ENCODE measurements at places on chromosomes 7 and 10.

DNA sequence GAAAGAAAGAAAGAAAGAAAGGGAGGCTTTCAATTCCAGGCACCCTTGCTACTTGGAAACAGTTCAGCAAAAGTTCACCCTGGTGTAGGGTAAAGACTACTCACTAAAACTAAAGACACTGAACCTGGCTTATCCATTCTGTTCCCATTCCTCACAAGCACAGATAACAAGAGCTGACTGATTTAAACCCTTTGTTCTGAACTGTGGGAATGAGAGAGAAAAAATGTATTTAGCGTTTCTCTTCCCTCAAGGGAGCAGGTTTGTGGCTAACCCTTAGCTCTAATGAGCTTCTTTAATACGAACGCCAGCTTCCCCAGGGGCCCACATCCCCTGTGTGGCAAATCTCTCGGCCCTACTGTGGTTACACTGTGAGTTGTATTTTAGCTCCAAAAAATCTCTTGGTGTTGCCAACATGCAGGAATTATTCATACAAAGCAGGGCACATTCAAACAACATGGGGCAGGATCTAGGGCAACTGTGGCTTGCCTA, 23.3 kb downstream of the PRTFDC1 start:
- no peak for DNase-seq

DNA sequence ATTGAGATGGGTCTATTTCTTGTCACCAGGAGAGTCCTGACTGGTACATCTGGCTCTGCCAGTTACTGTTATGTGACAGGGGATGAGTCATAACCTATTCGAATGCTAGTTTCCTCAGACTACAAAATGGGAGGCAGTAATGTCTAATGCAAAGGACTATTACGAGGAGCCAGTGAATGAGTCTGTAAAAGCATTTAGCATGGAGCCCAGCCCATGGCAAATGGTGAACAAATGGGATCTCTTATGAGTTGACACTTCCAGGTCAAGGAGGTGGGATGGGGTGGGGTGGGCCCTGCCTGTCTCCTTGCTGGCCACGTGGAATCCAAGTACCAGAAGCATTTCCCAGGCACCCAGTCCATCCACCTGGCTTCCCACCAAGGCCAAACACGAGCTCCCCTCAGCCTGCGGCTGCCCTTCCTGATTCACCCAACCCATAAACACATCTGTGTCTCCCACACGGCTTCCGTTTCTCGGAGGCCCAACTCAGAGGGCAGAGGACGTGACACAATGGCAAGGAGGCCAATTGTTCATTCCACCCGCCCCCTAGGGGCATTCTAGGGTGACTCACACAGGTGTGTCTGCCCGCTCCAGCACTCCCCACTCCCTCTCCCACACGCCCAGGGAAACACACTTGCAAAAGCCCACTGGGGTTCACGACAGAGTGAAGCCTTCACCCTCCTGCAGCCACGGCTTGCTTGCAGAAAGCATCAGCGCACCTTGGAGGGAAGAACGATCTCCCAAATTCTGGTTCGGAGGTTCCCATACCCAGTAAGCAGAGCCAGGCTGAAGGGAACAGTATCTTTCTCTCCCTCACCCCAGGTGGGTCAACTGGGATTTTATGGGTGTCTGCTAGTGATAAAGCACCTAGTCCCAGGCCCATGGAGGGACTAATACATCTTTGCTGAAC, 109.8 kb downstream of the SH3PXD2A start:
- DNase-seq = peak; percentile 84

- no peak for DNase-seq
Measured at GRCh38 chr7:105662998-105663397, 81.7 kb upstream of the EFCAB10 start.

DNA sequence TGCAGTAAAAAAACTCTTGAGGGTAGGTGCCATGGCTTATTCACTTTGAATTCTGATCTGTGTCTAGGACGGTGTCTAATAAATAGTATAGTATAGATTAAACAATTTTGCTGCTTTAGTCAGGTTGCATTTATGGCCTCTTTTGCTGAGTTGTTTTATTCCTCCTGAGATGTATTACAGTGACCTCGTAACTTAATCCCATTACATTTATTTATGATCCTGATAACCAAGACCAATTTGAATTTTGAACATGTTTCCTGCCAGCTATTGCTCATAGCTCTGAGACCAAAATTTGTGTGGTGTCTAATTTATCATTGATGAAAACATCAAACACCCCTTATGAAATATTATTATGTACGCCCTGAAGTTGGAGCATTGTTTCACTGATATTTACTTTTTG, 381.9 kb upstream of the SEMA3C start:
- DNase-seq = no peak

DNA sequence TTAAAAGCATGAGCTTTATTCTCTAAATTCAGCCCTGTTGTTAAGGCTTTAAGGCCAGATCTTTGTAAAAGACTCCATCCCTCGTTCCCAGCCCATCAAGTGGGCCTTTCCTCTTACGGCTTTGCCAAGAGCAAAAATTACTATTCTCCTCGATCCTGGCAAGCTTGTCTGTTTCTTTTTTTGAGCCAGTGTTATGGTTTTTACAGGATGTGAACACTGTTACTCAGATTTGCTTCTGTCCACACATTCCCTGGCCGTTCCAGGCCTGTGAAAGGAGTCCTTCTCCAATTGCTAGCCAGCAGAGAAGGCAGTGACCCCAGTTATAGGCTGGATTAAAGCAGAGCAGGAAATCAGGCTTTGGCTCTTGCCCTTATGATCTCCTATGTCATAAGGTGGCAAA, 47.0 kb upstream of the EPC1 start:
- DNase-seq = no peak

- DNase-seq = no peak
Measured at GRCh38 chr7:33886149-33886623, 19.2 kb upstream of the BMPER start.

- DNase-seq = no peak
Measured at GRCh38 chr10:74077416-74077815, 73.2 kb downstream of the AP3M1 start.

DNA sequence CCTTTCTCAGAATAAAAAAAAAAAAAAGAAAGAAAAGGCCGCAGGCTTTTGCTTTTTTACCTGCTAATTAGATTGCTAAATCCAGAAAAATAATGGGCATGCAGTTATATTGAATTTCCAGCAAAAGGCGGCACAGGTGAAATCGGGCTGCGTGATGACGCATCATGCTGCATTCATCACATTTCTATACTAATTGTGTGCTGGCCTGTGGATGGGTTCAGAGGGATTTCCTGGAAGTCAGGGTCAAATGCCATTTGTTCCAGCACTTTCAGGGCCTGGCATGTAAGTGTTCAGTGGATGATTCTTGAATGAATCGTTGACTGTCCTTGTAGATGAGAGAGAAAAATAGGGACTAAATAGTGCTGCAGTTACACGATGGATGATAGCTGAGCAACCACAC, 292.7 kb downstream of the CAMK1D start:
- DNase-seq = no peak

GRCh38 chr7:159112136-159113011, 32.3 kb downstream of the VIPR2 start:
- no peak for DNase-seq

DNA sequence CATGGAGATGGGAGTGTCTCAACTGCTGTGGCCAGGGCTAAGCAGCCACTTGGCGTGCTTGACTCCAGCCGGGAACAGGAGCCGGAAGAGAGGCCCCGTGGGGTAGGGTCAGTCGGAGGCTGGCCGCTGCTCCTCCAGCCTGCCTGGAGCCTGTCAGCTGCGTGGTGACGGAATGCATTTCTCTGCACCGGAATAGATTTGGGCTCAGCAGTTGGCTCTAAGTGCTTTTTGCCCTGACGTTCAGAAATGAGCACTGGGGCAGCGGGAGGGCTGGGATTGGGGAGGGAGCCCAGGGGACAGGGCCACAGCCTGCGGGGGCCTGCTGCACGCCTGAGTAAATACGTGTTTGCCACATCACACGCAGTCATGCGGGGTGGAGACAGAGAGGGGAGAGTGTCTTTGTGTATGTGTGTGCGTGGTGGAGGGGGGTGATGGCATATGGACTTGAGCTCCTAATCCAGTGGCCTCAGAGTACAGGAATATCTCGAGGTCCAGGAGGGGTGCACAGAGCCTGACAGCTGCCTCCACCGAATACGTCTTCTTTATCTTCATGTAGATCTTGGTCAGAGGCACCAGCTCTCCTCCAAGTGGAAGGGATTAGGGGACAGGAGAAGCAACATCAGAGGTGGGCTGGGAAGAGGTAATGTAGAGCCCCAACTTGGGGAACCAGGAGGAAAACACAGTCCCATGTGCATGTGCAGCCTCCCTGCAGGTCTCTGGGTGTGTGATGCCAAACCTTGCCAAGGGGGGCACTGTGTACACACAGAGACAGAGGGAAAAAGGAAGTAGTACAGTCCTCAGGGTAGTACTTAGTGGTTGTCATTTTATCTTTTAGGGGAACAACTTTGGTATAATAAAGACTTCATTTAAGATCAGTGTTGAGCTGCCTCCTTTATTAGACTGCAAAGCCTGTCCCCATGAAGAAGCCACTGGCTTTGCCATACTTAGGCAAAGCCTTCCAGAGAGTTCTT, 151.4 kb downstream of the CDH23 start:
- DNase-seq = no peak

GRCh38 chr10:80261316-80262030, 28.0 kb downstream of the MAT1A start:
- DNase-seq = no peak

Measured in PC-9 (cell line).